Hematopoietic multipotent progenitor cell treated with erythropoietin and hydrocortisone succinate and interleukin-3 and kit ligand, for 6 days (in vitro differentiated cells): ENCODE measurements at places on chromosomes 4 and X.

GRCh38 chr4:86356425-86357210, 3.2 kb downstream of the MAPK10 start:
- DNase-seq: no peak

DNA sequence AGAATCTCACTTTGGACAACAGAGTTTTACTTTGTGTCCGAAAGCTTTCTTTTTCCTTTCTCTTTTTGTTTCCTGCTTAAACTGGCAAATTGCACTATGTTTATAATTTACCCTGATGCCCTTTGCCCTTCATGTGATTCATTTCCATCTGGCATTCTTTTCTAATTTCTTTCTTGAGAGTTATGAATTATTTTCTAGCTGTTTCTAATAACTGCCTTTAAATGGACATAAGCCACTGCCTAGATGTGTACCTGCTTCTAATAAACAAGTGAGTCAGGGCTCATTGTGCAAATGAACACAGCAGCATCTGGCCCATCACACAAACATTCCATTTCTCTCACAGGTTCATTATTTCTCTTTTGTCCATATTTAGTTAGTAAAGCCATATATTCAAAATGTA, 242.3 kb upstream of the GPRIN3 start:
- DNase-seq: no peak

DNA sequence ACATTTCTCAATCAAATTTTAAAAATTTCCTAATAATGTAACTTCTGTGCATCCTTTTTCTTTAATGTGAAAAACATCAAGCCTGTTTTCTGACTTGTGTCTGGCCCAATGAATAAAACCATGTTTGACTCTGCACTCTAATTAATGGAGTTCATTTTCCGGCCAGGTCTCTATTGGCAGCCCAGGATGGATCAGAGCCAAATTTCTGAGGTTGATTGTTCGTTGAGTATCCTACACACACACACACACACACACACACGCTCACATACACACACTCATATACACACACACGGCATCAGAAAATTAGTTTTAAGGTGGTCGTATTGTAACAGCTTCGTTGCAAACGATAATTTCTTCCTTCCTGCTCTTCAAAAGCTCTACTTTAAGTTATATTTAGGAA, 28.9 kb upstream of the TLL1 start:
- DNase-seq: no peak

DNA sequence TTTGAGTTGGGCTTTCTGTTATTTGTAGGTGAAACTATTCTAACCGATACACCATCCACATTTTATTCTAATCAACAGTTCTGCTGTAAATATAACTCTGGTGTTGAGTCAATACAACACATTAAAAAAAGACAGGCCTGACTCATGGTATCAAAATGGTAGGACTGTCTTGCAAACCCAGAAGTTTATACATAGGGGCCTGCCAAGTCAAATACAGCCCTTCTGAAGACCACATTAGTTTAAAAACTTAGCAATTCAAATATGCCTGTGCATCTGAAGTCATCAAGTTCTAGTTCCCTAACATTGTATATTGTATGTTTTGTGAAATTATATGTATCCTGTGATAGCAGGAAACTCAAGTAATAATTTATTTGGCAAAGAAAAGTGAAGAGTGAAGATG, 24.4 kb upstream of the PDE5A start:
- no peak for DNase-seq

- DNase-seq: peak; percentile 73
Measured at GRCh38 chr4:82293304-82293703, 80.5 kb downstream of the HNRNPD start.

DNA sequence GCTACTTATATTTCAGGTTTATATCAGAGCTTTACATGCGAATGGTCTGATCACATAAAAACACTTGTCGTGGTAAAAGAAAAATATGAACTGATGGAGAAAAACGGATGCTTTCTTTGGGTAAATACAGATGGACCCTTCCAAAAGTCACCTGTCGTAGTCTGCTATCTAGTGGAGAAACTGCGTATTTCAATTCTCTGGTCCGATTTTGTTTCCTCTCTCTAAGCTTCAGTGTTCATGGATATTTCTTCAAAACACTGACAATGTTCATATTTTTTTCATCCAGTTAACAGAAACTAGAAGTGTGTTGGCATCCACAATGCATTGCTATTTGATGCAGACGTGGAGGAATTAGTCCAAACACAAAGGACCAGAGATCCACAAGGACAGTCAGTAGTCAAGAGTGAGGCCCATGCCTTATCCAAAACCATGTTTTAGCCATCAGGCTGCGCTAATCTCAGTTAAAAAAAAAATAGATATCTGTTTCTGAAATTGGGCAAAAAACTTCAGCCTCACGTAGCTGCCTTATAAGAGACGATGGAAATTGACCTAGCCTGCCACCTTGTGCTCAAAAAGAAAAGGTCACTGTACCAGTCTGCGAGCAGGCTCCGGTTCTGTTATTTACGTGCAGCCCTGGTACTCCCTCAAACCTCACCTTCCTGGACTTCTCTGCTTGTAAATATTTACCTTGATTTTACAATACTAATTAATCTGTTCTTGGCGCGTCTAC, 16.0 kb downstream of the MEPE start:
- peak; percentile 83 for DNase-seq

DNA sequence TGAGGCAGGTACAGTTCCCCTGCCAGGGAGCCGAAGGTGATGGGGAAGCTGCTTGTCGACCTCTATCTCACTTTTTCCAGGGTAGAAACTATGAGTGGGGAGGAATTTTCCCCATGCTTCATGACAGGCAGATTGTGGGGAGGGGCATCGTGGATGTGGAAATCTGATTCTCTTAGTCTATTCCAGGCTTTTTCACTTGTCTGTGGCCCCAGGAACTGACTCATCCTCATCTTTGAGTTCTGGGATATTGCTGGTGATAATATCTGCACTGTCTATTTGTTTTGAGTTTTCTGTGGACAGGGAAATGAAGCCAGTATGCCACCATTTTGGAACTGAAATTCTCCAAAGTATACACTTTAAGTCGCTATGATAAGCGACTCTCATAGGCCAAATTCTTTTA, 7.6 kb upstream of the TLR2 start:
- no peak for DNase-seq

- no peak for DNase-seq
Measured at GRCh38 chrX:31714797-31715196, 643.0 kb upstream of the FTHL17 start.

GRCh38 chr4:83320548-83320947, 14.1 kb downstream of the HPSE start:
- peak; percentile 66 for DNase-seq

- DNase-seq: no peak
Measured at GRCh38 chrX:49977319-49978090, 55.1 kb downstream of the CLCN5 start.

GRCh38 chr4:15894921-15895916, 43.3 kb downstream of the FGFBP1 start:
- DNase-seq: no peak

- peak; percentile 91 for DNase-seq
Measured at GRCh38 chr4:2867758-2868491, 24.3 kb downstream of the ADD1 start.

GRCh38 chrX:4787971-4788370, 1074.5 kb upstream of the PRKX start:
- DNase-seq: peak; percentile 4

GRCh38 chr4:105189855-105190650, 43.4 kb downstream of the TET2 start:
- DNase-seq: no peak

DNA sequence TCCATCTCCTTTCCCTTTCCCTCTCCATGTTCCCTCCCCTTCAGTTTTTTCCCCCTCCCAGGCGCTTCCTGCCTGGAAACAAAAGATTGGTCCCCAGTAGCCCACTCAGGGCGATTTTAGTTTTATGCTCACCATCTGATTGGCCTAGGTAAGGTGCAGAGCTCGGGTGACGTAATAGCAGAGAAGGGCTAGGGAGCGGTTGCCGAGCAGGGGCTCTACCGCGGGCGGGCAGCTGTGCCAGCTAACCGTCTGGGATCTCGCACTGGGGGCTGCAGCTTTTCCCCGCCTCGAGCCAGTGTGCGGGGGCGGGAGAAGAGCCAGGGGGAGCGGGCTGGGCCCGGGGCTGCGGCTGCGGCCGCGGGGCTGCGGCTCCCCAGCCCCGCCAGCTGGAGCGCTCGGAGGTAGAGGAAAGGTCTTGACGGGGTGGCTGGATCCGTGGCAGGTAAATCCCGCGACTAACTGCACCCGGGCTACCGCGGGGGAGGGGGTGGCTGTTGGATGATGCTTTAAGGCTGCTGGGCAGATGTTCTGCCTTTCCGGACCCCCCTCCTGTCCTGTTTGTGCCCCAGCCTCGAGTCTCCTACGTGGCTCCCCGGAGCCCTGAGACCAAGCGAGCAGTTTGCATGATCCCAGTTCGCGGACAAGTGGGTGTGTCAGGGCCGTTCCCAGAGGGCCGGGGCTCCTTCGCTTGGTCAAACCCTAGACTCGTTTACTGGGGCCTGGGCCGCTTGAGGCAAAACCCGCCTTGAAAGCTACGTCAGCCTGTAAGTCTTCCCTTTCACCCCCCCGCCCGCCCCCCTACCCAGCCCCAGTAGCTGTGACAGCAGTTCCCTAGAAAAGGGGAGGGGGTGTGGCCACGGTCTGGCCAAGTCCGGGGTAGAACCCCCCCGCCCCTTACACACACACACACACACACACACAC, at the start of gene PAK3:
TSS of gene PAK3 (plus strand) at position 218 of the 922 bp plus-strand sequence. CDS start 26,913 bp downstream, outside the sequence.
- DNase-seq: no peak

DNA sequence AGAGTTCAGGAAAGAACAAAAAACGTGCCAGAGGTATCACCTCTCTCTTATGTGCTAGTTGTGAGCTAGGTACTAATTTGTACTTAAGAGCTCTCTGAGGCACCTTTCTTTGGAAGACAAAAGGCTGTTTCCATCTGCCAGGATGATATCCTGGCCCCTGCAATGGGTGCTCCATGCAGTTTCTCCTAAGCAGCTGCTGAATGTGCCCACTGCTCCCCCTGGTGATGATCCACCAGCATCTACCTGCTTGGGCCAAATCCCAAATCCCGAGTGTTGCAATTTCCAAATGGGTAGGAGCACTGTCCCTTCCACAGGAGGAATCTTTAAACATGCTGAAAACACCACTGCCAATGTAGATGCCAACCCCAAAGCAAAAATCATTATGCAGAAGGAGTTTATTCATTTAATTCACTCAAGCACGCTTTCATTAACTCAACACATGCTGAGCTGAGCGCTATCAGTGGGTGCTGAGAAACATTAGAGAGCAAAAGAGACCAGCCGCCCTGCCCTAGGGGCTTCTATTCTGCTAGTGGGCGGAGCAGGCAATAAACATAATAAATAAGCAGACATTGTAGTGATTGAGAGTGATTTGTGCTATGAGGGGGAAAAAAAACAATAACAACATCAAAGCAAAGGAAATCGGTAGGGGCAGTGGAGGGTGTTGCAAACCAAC, 69.6 kb upstream of the C4orf50 start:
- peak; percentile 15 for DNase-seq

DNA sequence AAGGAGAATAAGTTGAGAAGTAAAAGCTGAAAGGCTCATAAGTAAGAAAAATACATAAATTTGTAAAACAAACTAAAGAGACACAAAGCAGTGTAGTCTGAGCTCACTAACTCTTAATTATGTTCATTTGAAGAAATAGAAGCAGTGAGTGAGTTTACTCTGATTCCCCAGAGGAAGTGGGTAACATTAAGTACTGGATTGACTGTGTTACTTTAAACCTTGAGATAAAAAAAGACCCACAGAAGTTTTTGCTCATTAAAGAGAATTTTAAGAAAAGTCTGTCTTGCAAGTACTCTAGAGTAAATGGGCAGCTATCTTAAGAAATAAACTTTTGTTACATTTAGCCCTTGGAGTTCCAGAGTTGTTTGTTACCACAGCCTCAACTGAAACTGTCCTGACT, 2466.9 kb downstream of the PCDH7 start:
- no peak for DNase-seq

- no peak for DNase-seq
Measured at GRCh38 chr4:180542445-180543100, 1700.6 kb upstream of the TENM3 start.

DNA sequence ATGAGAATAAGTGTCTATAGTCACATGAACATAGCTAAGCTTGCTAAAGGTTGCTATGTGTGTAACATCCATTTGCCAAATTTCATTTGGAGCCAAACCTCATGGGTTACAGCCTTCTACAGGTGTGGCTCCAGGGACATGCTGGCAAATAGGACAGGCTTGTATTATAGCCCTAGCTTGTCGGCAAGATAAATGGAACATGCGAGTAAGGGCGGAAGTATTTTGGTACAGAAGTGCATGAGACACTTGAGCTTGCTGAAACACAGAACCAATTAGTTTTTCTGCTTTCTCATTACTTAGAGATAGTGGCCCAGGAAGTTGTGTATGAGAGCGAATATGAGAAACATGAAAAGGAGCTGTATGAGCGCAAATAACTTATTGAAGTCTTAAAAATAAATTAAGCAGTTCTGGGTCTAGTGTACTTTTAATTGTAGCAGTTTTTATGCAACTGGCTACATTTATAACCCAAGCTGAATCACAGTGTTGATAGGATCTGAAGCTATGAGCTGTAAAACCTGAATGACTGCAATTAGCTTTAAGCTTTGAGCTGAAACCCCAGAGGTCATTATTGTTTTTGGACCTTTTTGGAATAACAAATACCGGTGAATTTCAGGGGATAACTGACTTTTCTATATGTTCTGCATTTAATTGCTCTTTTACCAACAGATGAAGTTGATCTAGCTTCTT, 64.6 kb downstream of the KDM5C start:
- DNase-seq: no peak

DNA sequence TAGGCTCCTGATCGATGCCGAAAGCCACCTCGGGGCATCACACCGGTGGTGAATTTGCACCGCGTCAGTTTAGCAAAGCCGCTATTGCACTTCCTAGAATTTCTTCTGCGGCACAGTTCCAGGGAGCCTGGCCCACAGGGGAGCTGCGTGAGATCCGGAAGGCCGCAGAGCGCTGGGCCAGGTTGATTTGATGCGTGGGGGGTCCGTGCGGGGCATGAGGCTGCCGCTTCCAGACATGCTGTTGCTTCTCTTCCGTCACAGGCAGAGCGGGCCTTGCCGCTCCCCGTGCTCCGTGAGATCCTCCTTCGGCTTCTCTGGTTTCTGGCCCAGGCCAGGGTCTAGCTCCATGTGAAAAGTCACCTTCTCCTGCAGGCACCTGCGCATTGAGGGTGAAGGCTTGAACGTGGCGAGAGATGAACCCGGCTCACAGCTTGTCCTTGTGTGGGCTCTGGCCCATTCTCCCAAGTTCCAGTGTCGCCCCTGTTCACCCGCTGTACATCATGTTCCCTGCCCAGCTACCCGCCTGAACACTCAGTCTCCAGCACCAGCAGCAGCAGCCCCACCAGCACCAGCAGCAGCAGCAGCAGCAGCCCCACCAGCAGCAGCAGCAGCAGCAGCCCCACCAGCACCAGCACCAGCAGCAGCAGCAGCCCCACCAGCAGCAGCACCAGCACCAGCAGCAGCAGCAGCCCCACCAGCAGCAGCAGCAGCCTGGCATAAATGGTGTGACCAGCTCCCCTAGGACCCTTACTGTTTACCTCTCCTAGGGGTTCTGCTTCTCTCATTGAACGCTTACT, 131.2 kb downstream of the TRIML1 start:
- DNase-seq: no peak

DNA sequence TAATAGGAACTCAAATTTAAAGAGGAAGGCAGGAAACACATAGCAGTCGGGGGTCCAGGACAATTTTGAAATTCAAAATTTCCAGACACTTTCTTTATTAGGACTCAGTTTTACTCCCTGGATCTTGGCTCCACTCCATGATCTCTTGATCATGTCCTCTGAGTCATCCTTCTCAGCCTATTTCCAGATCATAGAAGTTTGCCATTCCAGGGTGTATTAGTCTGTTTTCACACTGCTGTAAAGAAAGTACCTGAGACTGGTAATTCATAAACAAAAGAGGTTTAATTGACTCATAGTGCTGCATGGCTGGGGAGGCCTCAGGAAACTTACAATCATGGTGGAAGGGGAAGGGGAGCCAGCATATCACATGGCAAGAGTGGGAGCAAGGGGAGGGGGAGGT, 564.7 kb upstream of the ACTRT1 start:
- no peak for DNase-seq
